ENCODE measurements at places on chromosomes 16 and 17.
A peak's percentile ranks its signal among the peaks of the same experiment; 100 is the strongest.

GRCh38 chr16:83762992-83763358, 44.8 kb upstream of the HSBP1 start:
- DNase-seq = no peak

DNA sequence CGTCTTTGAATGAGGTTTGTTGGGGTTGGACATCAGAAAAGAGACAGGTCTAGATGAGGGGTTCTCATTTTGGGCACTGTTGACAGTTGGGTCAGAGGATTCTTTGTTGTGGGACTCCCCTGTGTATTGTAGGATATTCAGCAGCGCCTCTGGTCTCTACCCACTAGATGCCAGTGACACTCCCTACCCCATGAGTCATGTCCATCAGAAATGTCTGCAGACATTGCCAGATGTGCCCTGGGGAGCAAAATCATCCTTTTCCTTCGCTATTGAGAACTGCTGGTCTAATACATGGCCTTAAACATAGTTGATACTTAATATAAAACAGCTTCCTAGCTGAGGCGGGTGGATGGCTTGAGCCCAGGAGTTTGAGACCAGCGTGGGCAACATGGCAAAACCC, 3.1 kb downstream of the ABAT start:
- no peak for DNase-seq

DNA sequence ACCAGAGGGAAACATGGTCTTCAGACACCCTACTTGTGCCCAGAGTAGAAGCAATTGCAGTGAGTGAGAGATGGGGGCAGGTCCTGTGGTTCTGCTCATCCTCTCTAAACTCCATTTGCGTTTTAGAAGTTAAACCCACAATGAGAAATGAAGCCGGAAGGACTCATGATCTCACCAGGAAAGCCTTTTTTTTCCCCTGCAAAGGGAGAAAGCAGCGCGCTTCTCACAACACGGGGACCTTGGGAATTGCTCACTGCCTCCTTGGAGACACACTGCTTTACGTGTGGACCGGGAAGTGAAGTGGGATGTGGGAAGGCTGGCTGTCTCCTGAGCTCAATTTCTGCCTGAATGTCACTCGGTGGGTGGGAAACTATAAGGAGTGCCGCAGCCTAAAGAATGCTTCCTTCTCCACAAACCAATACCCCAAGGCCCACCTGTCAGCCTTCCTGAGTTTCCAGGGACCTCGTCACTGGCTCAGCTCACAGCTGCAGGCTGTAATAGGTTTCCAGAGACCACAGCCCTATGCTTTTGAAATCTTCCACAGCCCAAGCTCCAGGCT, 365.4 kb downstream of the XYLT1 start:
- no peak for DNase-seq

DNA sequence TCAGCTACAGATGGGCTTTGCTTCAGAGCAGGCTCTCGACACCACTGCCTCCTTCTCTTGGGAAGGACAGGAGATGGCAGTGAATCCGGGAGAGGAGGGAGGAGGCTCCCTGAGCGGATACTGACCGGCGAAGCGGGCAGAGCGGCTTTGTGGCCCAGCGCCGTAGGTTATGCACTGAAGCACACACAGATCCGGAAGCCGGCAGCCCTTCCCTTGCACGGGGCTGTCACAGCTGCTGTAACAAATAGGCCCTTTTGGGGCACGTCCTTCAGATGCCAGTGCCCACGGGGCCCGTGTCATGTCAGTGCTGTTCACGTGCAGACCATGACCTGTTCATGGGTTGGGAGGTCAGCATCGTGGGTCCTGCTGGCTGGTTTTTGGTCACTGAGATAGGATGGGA, 144.7 kb upstream of the CHMP6 start:
- no peak for DNase-seq

DNA sequence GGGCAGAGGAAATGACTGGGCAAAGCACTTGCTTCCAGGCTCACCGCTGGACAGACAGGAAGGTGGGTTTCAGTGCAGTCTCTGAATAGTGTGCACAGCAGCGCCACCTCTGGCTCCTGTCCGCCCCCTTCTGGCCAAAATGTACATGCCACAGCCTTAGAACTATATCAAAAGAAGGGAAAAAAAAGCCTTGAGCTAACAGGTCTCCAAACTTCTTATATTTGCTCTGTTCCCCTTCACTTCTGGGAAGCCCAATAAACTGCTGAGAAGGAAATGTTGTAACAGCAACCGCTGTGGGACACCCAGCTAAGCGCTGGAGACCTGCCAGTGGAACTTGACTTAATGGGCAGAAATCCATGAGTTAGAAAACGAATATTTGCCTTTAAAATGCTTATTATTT, 17.5 kb downstream of the COG7 start:
- peak; percentile 14 for DNase-seq

- DNase-seq = no peak
These were observed 6.6 kb downstream of the DHODH start for GRCh38 chr16:72015124-72015523.
